ENCODE measurements at places on chromosomes 13 and 19.

DNA sequence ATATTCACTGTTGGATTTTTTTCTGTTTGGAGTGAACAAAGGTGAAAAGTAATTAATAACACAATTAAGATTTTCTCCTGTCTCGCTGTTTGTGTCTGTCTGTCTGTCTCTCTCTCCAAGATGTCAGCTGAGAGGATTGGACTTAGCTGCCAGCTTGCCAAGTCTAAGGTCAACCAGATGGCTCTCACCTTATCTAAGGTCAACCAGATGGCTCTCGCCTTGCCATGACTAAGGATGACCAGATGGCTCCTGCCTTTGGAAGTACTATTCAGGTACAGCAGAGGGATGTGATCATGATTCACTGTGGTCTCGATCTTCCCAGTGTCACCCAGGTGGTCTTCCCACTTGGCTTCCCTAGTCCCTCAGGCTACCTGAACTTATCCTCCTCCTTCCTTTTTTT lies 1436.4 kb downstream of the UQCRFS1 start:
- DNase-seq, result no peak

DNA sequence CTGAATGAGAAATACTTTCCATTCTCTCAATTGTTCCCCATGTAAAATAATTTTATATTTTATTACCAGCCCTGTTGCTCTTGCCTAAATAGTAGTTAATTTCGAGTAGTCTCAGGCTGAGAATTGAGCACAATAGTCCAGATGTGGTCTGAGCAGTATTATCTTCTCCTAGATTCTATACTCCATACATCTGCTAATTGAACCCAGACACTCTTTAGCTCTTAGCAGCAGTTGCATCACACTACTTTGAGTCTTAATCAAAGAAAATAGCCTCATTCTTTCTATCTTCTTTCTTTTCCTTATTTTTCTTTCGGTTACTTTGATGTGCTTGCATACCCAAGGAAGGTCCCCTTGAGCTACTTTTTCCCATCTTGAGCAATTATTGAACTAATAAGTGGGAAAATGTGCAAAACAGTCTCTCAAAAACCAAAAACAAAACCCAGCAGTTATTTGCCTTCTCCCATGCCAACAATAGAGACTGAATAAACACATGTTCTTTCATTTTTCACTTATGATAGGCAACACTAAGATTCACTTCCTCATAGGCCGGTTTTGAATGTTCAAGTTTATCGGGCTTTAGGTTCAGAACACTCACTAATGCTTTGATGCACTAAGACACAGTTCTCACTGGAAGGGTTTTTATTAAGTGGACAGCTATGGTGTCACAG lies 204.5 kb downstream of the POU4F1 start:
- no peak for DNase-seq

DNA sequence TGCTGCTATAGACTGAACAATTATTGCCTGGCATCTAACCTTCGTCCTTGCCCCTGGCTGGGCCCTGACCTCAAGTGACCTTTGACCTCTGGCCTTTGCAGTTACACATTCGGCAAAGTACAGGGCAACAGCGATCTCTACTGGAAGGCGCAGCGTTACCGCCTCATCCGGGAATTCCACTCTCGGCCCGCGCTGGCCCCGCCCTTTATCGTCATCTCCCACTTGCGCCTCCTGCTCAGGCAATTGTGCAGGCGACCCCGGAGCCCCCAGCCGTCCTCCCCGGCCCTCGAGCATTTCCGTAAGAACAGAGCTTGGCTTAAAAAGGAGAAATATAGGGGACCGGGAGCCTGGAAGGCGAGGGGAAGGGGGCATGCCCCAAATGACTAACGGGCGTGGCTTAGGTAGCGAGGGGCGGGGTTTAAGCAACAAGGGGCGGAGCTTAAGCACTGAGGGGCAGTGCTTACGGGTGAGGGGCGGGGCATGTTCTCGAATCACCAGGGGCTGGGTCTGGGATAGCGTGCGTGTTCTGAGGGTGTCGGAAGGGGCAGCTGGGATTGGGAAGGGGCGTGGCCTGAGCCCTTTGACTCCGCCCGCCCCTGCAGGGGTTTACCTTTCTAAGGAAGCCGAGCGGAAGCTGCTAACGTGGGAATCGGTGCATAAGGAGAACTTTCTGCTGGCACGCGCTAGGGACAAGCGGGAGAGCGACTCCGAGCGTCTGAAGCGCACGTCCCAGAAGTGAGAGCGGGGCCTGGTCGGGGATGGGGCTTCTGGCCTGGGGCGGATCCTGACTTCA lies 52.7 kb downstream of the TRPM4 start:
- DNase-seq, result no peak

GRCh38 chr13:68940049-68940448 lies 1167.6 kb upstream of the ATXN8OS start:
- DNase-seq, result no peak

DNA sequence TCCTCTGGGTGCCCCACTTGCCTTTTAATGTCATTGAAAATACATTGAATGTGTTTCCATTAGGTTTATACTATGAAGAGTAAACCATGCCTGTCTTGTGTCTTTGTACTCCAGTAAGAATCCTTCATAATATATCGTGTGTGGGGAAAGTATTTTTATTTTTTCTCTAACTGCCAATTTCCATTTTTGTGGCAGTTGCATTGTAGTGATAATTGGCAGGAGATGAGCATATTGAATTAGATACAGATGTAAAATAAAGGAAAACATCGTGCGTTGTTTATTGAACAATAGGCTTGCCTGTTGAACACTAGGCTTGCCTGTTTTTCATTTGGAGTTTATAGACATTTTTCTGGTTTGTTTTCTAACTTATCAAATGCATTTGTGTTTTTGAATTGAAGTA lies 218.8 kb downstream of the NBEA start:
- DNase-seq, result no peak

GRCh38 chr13:24670174-24670573 lies 10.0 kb upstream of the ATP12A start:
- no peak for DNase-seq

DNA sequence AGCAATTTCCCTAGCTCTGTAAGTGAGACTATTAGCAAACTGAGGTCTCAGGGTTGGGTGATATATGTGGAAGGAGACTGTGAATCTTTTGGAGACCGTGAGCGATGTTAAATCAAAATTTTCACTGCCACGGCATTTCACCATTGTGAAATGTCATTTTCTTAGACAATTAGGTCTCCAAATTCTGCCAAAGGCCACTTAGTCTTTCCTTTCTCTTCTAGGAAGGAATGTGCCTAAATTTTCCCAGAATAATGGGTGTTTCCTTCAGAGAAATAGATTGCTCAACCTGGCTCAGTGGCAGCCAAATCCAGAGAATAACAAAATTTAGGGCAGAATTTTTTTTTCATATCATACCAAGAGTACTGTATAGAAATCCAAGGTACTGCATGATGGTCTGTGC lies 64.5 kb upstream of the SCEL start:
- no peak for DNase-seq

DNA sequence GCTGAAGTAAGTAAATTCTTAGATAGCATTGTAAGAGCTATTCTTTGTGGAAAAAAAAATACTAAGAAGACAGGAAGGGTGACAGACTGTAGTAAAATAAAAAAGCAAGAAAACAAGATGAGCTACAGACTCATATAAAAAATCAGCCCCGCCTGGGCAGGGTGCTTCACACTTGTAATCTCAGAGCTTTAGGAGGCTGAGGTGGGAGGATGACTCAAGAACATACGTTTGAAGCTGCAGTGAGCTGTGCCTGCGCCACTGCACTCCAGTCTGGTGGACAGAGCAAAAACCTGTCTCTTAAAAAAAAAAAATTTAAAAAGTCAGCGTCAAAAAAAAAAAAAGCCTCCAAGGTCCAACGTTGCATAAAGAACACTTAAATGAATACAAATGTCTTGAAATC lies 102.1 kb downstream of the VWA8 start:
- DNase-seq, result no peak

GRCh38 chr13:46633416-46633815 lies 80.4 kb downstream of the LRCH1 start:
- no peak for DNase-seq

GRCh38 chr19:48506138-48506733 lies 5.4 kb downstream of the LMTK3 start:
- peak; percentile 33 for DNase-seq

DNA sequence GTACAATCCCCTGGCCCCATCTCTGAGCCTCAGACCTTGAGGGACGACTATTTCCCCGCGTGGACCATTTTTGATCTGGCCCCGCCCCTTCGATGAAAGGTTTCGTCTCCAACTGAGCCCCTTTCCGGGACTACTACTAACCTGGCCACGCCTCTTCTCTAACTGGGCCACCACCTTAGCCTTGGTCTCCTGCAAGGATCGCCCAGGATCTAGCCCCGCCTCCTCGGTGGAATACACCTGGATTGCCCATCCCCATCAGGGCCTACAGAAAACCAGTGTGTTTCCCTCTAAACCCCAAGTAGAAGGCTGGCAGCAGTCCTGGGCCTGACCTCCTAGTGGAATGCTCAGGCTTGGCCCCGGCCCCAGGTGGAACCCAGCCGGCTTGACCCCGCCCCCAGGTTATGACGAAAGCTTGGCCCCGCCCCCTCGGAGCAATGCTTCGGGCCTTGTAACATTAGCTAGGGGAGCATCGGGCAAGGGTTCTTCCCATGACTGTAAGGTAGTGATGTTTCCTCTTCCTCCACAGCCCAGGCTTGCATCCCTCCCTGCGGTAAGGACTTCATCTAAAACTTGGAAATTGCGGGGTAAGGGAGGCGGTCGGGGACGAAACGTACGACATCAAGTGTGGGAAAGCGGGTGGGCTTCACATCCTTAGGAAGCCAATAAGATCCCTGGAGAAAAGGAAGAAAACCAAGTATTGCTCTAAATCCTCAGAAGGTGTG lies 9.1 kb downstream of the SPACA6 start:
- DNase-seq, result no peak

GRCh38 chr13:51630288-51630615 lies 46.0 kb downstream of the WDFY2 start:
- DNase-seq, result no peak

- no peak for DNase-seq
Observed at GRCh38 chr13:71638751-71639150, 228.3 kb downstream of the DACH1 start.

- no peak for DNase-seq
Observed at GRCh38 chr19:31671411-31672035, 322.3 kb upstream of the TSHZ3 start.

DNA sequence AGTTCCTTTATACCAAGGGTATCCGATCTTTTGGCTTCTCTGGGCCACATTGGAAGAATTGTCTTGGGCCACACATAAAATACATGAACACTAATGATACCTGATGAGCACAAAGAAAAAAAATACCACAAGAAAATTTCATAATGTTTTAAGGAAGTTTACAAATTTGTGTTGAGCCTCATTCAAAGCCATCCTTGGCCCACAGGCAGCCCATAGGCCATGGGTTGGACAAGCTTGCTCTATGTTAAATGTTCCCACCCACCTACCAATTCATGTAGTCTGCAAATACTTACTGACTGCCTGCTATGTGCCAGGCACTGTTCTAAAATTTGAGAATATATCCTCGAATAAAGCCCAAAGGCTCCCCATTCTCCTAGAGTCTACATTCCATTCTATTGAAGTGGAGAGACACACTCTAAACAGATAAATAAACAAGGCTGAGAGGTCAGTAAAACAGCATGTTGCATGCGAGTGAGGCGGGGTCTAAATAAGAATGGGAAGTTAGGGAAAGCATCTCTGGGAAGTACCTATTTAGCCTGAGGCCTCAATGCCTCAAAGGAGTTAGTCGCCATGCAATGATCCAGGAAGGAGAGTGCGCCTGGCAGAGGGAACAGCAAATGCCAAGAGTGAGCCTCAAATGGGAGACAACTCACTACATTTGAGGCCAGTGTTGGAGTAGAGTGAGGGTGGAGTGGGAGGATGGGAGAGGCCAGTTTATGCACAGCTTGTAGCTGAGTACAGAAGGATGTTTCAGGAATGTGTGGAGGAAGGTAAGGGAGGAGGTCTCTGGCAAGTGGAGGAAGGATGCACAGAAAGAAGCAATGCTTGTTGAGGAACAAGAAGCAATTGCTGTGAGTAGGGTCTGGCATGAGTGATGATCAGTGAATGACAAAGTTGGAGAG lies 52.5 kb upstream of the CLDN10 start:
- DNase-seq, result no peak

DNA sequence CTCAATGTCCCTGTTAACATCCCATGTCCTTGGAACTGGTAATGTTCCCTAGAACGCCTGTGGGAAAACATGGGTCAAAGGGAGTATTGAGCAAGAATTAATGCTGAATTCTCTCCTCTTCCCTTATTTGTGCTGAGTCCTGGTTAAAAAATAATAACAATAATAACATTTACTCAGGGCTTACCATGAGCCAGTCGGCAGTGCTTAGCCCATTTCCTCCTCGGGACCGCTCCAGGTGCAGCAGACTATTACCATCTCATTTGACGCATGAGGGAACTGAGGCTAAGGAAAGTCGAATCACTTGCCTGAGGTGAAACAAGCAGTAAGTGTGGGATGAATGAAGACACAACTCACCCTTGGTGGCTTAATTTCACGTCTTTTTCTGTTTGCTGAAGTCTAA lies 33.6 kb upstream of the SLC15A1 start:
- no peak for DNase-seq

- no peak for DNase-seq
Observed at GRCh38 chr13:54226876-54227275, 1198.3 kb downstream of the OLFM4 start.

DNA sequence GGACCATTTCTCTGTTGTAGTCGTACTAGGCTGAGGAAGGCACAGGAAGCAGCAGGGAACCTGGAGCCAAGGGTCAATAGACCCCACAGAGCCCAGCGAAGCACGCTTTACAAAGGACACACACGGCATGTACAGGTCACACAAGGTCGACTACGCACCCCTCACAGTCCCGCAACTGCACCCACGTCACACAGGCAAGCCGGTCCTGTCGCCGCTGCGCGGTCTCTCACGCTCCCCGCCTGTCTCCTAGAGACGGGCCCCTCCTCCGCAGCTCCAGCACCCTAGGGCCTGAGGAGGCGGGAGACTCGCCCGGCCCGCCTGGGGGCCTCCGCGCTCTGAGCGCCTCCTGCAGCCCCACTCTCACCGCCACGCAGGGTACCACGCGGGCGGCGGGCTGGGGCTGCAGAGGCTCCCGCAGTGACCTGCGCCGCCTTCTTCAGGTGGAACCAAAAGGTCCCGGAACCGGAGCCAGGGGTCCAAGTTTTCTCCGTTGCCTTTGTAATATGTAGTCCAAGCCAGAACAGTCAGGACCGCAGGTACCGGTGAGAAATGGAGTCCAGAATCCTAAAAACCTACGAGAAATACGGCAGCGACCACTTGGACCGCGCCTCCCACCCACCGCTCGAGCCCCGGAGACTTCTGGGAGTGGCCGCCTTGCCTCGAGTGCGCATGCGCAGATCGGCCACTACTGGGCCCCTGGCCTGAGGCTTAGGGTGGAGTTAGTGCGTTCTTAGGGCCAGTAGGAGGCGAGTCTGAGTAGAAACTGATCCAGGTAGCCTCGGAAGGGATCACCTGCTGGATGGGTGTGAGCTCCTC lies at the start of gene ZNF607:
ZNF607 (minus strand) TSS at position 651 of the 816 bp plus-strand sequence. CDS start 8,143 bp downstream, outside the sequence.
- DNase-seq, result no peak

- DNase-seq, result no peak
Observed at GRCh38 chr19:5631567-5632240, 8.8 kb downstream of the SAFB start.

Measured in SIG-M5 (cell line).